ENCODE measurements at places on chromosomes 2 and 18. TPM values are rescaled to one million over a fixed set of nuclear protein-coding genes. Genes with fewer than 3 reads are reported as not detected.

- DNase-seq = no peak
Measured at GRCh38 chr2:117351396-117351795, 463.1 kb upstream of the DDX18 start.

The KLHL41 gene
- total RNA-seq = 0.19 TPM

The EVX2 gene
- not detected for total RNA-seq

The ABCG8 gene
- total RNA-seq = not detected

DNA sequence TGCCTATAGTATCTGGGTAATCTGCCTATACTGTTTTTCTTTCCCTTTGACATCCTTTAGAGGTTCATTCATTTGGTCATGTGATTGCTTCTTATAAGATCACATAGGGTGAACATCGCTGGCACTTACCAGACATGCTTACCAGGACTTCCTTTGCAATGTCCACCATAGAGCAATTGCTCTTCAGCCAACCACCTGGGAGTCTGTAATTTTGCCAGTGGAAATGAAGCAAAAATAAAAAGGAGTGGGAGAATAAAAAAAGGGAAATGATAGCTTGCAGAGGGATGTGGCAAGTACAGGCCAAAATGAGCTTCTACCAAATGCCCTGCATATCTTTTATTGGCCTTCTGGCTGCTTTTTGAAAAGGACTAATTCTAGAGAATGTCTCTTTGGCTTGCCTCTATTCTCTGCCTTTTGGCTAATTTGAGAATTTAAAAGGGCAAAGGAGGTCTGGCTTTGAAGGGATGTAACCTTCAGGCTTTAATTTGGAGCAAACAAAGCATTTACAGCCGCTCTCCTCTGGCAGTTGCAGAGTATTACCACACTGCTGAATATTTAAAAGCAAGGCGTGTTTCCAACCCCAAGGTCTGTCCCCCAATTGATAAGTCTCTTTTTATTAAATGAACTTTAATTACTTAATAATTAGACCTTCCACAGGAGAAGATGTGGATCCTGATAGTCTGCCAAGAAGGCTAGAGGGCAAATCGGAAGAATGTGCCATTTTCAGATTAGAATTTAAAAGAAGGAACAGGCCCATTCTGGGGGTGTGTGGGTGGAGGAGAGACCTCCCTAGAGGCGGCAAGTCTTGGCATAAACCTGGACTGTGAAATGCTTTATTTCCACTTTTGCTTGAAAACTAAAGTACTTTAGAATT is 557.9 kb downstream of the DCC start:
- DNase-seq = no peak

DNA sequence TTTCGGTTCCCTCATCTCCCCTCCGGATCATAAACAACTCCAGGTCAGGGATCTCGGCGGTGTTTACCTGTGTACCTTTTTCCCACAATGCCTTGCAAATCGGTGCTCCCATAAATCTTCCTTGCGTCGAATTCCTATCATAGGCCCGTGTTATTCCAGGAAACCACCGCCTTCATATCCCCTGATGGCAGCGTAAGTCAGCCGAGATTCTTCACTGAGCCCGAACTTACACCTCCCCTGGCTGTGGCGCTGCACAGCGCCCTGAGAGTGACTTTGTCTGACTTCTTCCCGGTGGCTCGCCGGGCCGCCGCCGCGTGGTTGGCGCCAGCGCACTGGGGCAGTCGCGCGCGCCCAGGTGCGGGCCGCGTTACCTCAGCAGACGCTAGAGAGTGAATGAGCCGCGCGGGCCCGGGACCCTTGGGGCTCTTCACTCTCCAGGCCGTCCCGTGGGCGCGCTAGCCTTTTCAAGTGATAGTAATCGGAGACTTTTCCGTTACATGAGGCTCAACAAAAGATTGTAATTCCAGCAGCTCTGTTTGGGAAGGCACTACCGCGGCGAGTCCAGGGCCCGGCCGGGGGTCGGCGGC is 101.6 kb downstream of the SPTBN1 start:
- DNase-seq = no peak

GRCh38 chr2:46831869-46832265 is 83.7 kb downstream of the MCFD2 start:
- DNase-seq = no peak

The SEH1L gene
- total RNA-seq = 37.8 TPM

DNA sequence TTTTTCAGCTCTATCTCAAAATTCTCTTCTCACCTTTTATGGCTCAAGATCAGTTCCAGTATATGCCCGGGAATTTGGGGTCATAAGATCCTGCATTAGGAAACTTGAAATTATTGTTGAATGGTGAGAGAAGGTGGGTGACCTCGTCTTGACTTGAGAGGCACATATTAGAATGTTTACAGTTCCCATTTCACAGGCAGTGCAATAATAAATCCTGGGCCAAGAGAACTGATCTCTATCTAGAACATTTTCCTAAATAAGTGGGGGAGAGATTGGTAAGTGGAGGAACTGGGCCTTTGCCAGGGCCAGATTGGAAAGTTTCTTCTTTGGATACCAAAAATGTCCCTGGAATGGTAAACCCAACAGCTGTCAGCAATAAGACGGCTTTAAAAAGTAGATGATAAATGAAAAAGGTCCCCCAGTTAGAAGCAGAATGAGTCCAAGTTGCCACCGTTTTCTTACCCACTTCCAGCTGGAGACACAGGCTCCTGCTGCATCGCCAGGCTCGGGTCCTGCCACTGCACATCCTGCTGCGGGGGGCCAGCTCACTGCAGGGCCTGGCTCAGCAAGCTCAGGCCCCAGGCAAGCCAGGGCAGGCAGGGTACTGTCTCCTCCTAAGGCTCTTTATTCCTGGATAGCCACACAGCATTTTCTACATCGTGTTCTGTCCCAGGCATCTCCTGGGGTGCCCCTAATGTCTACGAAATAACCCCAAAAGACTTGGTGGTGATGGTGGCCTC is 126.4 kb upstream of the EPAS1 start:
- no peak for DNase-seq

The ANKRD36B gene
- total RNA-seq = 26.6 TPM

The CCDC141 gene
- total RNA-seq = 11.2 TPM

GRCh38 chr2:20623741-20624155 is 27.1 kb downstream of the HS1BP3 start:
- DNase-seq = no peak

GRCh38 chr2:28981620-28982376 is 700 bp downstream of the TOGARAM2 start:
- no peak for DNase-seq

GRCh38 chr18:73007195-73007914 is 139.6 kb upstream of the NETO1 start:
- no peak for DNase-seq

GRCh38 chr2:219626540-219626939 is 890 bp upstream of the SLC4A3 start:
- DNase-seq = no peak

The LIMS4 gene
- 2.6 TPM for total RNA-seq

GRCh38 chr2:173760553-173760952 is 204.6 kb downstream of the SP3 start:
- no peak for DNase-seq

GRCh38 chr2:29017716-29018435 is 36.8 kb downstream of the TOGARAM2 start:
- DNase-seq = no peak

DNA sequence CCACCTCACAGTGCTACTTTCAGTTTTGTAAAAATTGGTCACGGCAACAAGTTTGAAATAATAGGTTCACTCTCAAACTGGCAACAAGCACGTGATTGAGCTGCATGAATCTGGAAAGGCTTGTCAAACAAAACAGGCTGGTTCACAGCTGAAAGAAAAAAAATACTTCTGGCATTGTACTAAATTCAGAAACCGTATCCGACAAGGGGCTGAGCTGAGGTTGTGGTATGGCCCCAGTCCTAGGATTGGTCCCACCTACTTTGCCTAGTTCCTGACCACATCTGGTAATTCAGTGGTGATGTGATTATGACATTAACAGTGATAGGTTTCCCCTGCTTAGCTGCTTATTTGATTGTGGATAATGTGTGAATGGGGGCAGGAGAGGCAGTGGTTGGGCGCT is 326.5 kb upstream of the THUMPD2 start:
- no peak for DNase-seq

GRCh38 chr2:38264396-38265221 is 112.5 kb downstream of the ATL2 start:
- no peak for DNase-seq

GRCh38 chr18:54962919-54963645 is 3.8 kb upstream of the CCDC68 start:
- DNase-seq = no peak

DNA sequence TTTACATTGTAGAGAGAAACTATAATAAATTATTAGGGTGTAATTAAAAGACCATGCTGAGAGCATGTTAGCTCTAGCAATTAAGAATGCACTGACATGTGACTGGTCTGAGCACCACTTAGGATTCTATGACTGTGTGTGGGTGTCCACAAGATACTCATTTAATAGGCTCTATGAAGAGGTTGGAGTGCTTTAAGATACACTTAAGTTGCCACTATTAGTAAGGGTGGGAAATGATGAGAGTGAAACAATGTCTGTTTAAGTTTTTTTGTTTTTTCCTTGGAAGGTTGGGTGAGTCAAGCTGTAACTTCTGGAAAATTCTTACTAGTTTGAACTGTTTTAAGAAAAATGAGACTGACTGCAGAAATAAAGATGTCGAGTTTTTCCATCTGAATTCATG is 1.8 kb upstream of the FAP start:
- DNase-seq = no peak

GRCh38 chr2:133953524-133953923 is 300.3 kb upstream of the MGAT5 start:
- no peak for DNase-seq

The SUCLG1 gene
- 66.8 TPM for total RNA-seq

DNA sequence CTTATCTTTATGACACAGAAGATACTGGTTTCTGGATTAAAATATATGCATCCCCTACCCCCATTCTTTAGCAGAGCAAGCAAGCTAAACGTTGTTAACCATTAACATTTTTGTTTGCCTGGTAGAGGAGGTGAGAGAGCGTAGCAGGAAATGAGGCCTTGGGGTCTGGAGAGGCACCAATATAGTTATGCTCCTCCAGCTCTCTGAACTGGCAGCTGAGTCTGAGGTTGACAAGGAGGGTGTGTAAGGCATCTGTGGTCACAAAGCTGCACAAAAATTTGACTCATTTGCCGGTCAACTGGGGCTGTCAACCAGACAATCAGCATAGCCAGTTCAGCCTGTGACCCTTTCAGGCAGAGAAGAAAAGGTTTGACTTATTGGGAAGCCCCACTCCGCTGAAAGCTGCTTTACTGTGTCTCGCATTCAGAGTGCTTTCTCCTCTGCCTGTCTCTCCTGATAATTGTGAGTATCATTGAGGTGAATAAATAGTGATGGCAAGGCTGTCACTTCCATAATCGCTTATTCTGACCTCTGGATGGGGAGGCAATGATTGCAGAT is 647.5 kb upstream of the SETBP1 start:
- no peak for DNase-seq

The FABP1 gene
- not detected for total RNA-seq

DNA sequence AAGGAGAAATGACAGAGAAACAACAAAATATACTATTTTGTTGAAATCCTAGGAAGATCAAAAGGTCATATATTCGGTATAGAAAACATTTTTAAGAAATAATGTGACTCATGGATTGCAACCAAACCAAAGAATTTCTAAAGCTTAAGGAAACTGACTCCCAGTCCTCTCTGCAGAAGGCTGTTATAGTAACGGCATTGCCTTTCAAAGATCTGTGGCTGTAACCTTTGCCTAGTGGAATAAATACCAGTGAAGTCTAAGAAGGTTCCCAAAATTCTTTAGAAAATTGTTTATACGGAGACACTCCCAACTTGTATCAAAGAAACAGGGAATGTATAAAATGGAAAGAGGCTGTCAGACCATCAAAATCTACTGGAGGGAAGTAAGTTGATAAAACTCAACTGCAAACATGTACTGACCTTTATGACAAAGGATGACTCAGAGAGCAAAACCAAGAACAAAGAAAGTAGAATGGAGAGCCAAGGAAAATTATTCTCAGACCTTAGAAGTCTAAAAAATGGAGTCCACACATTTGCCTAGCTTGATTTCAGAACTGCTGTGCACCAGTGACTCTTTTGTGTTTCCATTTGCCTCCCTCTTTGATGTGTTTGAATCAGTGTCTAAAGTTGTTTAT is 48.6 kb upstream of the FSIP2 start:
- no peak for DNase-seq

The GPC1 gene
- 91.4 TPM for total RNA-seq

- DNase-seq = no peak
Measured at GRCh38 chr2:215441560-215442400, 5.9 kb upstream of the FN1 start.

The GLB1L gene
- total RNA-seq = 13.9 TPM

- DNase-seq = no peak
Measured at GRCh38 chr2:66364495-66365333, 70.2 kb upstream of the MEIS1 start.

DNA sequence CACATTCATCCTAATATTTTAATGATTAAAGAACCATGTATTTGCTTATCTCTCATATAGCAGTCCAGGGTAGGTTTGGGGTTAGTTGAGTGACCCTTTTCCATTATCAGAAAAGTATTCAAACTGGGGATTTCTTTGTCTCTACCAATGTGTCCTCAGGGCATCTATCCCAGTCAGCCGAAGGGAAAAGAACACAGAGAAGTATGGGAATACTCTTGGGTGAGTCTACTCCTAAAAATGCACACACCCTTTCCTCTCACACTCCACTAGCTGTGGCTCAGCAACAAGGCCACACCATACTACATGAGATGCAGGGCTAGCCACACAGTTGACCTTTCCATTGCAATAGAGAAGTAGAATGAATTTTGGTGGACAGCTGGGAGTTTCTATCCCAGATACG is 114.3 kb downstream of the NXPH2 start:
- DNase-seq = no peak

The HOXD9 gene
- 0.95 TPM for total RNA-seq

GRCh38 chr2:29106980-29107388 is 8.2 kb upstream of the CLIP4 start:
- no peak for DNase-seq

DNA sequence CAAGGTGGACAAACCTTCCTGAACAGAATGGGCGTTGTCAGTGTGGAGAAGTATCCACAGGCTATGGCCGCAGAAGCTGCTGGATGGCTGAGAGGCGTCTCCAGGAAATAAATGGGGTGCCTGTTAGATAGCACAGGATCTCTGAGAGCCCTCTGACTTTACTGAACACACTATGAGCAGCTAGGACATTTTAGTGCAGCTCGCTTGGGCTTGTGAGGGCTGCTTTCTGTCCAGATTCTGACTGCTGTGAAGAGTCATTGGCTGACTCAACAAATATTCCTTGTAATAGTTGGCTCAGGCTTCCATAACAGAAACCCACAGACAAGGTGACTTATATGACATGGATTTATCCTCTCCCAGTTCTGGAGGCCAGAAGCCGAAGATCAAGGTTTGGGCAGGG is 100.2 kb upstream of the SNTG2 start:
- no peak for DNase-seq

The KCNG2 gene
- total RNA-seq = not detected

GRCh38 chr2:188751816-188752215 is 222.4 kb upstream of the COL3A1 start:
- no peak for DNase-seq

The PIEZO2 gene
- 3.5 TPM for total RNA-seq

- no peak for DNase-seq
Measured at GRCh38 chr2:180520206-180520605, 460.2 kb upstream of the UBE2E3 start.

Data from omental fat pad (tissue), 4 donors.